Effector CD8-positive, alpha-beta T cell (primary cell): ENCODE measurements at places on chromosomes 6 and 20.

- DNase-seq, result no peak
Measured at GRCh38 chr20:35344354-35344837, 52.2 kb upstream of the FAM83C start.

DNA sequence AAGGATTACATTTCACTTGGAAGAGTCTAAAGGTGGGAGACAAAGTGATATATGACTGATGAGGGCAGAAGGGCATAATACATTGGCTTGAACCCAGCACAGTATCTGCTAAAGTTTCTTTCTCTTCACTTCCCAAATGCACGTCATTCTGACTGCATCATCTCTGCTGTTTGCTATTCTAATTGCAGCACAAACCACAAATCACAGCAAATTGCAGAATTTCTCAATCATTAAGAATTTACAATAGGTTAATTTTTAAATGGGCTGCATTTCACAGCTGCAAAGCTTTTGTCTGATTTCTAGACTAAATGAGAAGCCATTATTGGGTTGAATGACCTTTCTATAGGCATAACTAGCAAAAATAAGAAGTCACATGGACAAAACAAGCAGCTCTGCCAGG, 337.0 kb downstream of the RNGTT start:
- DNase-seq, result no peak

- DNase-seq, result no peak
Measured at GRCh38 chr6:147161974-147162495, 42.2 kb upstream of the STXBP5 start.

GRCh38 chr6:111736005-111736608, 130.4 kb upstream of the TRAF3IP2 start:
- no peak for DNase-seq

GRCh38 chr20:37914672-37915433, 11.9 kb downstream of the VSTM2L start:
- no peak for DNase-seq

GRCh38 chr6:169640351-169640852, 61.4 kb downstream of the WDR27 start:
- DNase-seq, result no peak

DNA sequence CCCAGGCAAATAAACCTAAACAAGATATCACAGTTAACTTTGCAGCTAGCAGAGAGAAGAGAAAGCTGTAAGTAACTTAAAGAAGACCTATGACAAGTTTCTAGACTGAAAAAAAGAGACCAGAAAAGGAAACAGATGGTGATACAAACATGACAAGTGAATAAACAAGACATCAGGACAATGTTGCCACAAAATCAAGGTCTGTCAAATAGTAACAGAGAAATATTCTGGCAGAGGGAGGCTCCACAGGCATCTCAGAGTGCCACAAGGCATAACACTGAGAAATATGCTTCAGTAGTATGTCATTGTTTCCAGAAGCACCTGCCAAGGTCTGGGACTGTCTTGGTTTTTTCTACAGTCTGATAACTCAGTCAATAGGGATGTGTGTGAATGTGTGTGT, 332.2 kb downstream of the KHDRBS2 start:
- no peak for DNase-seq

GRCh38 chr20:59173938-59174491, 10.4 kb downstream of the ZNF831 start:
- DNase-seq, result no peak
